ENCODE measurements at places on chromosomes 3 and 15.

DNA sequence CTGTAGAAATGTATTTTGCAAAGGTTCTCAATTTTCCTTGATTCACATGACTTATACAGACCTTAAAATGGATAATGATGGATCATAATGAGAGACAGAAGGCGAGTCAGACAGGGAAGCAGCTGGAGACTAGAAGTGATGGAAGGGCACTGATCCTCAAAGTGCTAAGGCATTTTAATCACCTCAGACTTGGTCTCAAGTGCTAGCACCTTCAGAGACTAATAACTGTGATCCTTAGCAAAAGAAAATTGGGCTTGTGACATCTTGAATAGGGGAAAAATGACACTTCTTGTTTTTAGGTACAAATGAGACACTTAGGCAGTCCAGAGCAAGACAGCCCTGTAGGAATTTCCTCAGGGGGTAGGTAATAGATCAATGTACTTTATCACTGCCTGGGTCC, 1011.7 kb downstream of the SQOR start:
- DNase-seq, result no peak

GRCh38 chr3:72555714-72556113, 292.5 kb downstream of the SHQ1 start:
- DNase-seq, result no peak

DNA sequence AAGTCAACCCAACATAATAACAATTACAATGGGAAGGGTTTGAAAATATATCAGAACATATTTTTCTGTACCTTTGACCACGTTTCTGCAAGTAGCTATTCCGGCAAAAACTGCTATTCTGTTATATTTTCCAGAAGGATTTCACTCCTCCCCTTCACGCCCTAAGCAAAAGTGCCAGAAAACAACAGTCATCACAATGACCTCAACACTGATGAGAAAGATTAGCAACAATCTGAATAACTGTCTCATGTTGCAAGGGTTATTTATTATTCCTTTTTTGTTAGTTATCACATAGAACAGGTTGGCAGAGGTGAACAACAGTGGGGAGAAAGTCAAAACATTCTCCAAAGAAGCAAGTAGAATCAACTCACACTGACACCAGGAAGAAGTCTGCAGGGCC, 269.4 kb upstream of the ARRDC4 start:
- DNase-seq, result no peak

GRCh38 chr3:186162221-186162620, 53.3 kb upstream of the ETV5 start:
- DNase-seq, result no peak

DNA sequence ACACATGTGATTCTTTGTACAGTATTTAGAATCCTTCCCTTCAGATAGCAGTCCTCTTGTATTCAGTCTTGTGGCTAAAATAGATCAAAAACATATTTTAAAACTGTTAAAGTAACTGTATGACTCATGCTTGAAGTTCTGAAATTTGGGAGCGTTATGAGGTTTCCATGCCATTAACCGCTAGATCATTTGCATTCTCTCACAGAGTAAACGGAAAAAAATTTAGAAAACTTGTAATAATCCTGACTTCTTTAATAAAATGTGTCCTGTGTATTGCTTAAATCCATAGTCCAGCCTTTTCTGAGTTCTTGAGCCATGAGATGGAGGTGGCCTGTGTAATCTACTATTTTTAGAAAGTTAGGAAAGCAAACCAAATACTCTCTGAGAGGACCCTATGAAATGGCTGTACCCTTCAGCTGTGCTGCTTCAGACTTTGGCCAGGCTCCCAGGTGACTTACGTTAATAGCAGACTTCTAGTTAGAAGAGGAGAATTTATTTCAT, 33.8 kb downstream of the MBNL1 start:
- peak; percentile 54 for DNase-seq

DNA sequence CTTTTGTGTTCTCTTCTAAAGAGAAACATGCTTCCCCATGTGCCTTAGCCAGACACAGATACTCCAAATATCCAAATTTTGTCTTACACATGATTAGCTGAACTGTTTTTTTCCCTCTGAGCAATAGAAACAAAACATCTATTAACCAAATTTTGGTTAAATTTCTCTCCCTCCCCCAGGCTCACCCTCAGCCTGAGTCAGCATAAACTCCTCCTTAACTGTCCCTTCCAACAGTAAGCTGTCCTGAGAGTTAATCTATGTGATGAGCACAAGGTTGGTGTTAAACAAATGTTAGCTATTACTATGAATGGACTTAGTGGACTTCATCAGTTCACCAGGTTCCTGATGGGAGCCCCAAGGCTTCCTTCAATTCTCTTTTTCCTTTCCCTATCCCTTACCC, 108.5 kb downstream of the RSL24D1 start:
- DNase-seq, result no peak

DNA sequence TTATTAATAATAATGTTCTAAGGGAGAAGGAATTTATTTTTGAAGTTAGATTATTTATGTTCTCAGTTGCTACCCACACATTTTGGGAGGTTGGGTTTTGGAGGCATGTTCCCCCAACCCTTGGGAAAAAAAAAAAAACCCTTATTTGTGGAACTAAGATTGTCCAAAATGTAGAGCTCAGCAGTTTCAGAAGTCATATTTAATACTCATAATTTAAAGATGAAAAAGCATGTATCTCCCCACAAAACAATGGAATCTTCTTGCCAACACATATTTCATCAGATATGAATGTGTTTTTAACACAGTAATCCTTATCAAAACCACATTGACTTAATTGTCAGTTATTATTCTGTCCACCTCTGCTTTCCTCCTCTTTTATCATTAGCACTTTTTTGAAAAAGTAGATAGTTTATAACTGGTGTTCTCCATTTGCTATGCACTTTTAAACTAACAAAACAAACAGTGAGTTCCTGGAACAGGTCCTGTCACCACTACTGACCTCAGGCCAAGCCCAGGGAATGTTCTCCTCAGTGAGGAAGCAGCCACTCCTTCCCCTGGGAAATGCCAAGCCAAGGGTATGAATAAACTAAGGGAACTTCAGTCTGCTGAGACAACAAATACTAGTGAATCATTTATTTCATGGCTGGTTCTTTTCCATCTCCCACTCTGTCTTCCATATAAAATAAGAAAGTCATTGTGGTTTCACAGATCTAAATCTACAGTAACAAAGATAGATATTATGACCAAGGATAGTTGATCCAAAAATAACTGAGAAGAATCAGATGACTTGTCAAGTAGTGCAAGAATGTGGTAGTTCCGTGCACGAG, 414.4 kb upstream of the ALCAM start:
- no peak for DNase-seq

GRCh38 chr15:26879706-26880105, 12.8 kb downstream of the GABRA5 start:
- no peak for DNase-seq
